ENCODE measurements at places on chromosomes 11 and 22.

DNA sequence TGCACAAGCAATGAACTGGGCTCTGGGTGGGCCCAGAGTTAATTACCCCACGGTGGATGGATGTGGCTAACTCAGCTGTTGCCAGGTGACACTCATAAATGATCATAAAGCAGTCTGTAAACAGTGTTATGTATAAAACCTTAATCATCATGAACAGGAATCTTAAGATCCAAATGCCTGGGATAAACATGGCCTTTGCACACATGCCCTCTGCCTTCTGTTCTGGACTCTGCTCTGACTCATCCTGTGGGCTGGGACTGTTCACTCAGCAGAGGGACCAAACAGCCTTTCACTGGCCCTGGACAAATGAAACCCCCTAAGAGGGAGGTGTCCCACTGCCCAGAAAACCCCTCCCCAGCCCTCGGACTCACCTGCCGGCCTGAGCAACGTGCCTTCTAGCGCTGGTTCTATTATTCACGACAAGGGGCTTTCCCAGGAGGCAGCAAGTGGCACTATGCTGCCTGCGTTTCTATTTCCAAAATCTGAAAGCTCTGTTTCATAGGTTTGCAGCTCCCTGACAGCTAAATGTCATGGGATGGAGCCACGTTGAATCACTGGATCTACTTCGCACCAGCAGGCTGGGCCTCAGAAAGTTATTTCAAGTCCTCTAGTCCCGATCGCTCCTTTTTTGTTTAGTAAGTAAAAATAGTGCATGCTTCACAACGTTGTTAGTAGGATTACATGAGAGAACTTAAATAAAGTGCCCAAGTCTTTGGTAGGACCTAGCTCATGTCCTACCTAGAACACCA lies 53.0 kb downstream of the LARGE1 start:
- DNase-seq: peak; percentile 29

DNA sequence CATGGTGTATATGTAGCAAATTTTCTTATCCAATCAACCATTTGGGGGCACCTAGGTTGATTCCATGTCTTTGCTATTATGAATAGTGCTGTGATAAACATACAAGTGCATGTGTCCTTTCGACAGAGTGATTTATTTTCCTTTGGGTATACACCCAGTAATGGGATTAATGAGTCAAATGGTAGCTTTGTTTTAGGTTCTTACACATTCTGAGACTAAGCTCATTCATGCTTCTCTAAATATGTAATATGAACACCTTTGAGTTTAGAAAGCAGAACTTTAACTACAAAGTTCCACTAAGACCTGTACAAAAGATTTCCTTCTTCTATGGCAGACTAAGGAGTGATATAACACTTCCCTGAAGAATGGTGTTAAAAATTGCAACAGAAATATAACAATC lies 627.0 kb downstream of the KCNA4 start:
- no peak for DNase-seq

DNA sequence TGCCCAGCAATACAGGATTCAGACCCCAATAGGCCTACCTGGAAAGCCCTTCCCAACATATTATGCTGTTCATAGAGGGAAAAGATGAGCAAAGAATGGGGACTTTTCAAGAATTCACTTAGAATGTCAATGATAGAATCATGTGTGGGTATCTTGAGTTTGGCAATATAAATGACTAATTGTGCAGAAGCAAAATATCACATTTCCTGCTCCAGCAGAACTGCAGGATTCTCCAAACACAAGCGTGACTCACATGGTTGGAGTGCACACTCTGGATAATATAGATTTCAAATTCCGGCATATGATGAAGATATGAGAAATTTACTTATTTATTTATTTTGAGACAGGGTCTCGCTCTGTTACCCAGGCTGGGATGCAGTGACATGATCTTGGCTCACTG lies 12.5 kb upstream of the APOL5 start:
- peak; percentile 92 for DNase-seq

- DNase-seq: peak; percentile 97
These were observed 57.0 kb downstream of the MYH9 start for GRCh38 chr22:36330655-36331305.

DNA sequence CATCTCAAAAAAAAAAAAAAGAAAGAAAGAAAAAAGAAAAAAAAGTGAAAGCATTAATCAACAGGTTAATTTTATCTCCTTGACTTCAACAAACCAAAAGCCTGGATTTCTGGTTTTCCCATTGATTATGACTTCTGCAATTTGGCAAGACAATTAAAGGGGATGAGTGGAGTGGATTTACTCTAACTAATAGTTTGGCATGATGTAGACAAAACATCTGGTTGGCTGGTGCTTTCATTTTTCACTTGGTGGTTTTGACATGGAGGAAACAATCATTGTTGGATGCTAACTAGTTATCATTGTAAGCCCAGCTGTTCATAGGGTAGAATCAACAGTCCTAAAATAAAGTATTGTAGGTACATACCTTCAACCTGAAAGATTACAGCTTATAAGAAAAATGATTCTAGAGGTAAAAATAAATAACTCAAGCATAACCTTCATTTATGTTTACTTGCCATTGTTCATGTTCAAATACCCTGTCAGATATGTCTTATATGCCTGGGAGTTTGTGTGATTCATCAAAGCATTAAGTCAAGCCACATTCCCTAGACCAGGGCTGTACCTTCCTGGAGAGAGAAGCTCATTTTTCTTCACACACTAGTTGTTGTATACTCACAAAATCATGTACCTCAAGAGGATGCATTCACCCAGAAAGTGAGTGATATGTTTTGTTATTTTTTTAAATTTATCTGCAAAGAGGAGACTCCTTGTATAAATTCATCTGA lies 15.1 kb downstream of the FIBIN start:
- DNase-seq: no peak

GRCh38 chr22:38843201-38843656 lies 599 bp downstream of the NPTXR start:
- DNase-seq: peak; percentile 76

GRCh38 chr11:113447621-113448315 lies 27.4 kb downstream of the DRD2 start:
- peak; percentile 30 for DNase-seq

GRCh38 chr11:104908186-104908531 lies 9.9 kb upstream of the CASP12 start:
- DNase-seq: no peak

- no peak for DNase-seq
These were observed 34.3 kb upstream of the KLHL35 start for GRCh38 chr11:75467311-75467710.

- DNase-seq: peak; percentile 21
These were observed at the start of gene PLAAT3 for GRCh38 chr11:63614136-63614671. TSS of gene PLAAT3 (minus strand) at chr11:63614433. CDS start at chr11:63614014, 419 bp downstream.

DNA sequence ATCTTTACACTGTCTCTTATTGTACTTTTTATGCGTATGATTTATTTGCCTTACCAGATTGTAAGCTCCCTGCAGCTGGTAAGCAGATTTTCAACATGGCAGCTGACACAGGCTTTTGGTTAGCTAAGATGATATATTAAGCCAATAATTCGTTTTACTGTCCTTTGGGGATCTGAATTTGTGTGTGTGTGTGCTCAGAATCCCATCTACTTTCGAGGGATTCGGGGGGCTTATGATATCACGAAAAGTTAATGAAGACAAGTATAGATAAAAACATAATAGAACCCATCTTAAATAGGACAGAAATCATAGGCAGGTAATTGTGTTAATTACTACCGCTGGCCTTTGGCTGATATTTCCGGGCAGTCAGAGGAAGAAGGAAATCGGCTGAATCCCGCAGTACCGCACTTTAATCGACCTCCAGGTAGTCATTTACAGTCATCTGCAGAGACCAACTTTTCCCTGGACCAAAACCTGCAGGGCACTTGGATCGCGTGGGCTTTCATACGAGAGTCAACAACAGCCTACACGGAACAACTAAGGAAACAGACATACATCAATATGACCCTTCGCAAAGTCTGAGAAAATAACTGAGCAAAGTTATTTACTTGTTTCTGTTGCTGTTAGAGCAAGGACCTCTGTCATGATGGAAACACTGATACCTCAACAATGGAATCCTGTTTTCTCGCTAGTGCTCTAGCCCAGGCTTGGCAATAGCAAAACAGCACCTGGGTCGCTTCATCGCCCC lies 802 bp downstream of the KBTBD3 start:
- no peak for DNase-seq

DNA sequence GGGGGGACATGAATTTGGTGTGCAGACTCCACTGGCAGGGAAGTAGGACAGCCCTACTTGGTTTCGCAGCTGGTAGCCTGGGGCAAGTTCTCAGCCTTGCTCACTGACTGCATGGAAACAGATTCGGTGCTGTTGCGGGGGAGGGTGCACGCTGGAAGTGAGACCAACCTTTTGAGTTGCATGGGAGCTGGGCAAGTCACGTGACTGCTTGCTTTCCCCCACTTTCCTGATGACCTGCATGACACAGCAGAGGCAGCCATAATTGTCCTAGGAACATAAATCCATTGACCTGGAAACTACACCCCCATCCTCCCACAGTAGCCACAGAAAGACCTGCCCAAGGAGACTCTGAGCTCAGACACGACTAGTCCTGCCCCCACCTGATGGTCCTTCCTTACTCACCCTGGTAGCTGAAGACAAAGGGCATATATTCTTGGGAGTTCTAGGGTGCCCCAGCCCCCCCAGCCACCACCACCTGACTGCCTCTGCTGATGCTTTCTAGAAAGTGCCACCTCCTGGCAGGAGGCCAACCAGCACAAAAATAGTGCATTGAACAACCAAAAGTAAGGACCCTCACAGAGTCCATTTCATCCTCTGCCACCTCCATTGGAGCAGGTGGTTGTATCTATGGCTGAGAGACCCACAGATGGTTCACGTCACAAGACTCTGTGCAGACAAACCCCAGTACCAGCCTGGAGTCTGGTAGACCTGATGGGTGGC lies 4.1 kb upstream of the HBG2 start:
- no peak for DNase-seq

- no peak for DNase-seq
These were observed 60.3 kb downstream of the NECTIN1 start for GRCh38 chr11:119668676-119669075.

DNA sequence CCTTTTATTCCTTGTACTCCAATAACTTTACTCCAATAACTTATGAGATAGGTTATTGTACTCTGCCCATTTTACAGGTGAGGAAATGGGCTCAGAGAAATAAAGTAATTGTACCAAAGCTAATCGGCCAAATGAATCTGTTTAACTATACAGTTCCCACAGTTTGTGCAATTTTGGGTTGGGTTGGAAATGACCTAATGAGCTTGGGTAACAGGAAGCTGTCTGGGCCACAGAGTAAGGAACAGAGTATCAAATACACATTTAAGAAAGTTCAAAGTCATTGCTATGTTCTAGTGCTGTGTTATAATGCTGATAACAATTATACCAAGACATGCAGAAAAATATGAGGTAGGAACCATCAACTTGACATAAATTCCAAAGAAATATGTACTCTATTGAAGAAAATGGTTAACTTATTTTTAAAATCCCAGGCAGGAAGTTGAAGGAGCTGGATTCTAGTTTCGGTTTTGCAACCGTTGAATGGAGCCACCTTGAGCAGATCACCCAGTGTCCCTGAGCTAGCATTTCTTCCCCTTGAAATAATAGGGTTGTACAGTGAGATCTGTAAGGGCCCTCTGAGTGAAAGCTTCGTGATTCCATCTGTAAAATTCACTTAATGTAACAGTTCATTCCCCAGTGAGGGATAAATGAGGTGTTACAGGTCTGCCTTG lies 360.9 kb upstream of the NARS2 start:
- DNase-seq: no peak

DNA sequence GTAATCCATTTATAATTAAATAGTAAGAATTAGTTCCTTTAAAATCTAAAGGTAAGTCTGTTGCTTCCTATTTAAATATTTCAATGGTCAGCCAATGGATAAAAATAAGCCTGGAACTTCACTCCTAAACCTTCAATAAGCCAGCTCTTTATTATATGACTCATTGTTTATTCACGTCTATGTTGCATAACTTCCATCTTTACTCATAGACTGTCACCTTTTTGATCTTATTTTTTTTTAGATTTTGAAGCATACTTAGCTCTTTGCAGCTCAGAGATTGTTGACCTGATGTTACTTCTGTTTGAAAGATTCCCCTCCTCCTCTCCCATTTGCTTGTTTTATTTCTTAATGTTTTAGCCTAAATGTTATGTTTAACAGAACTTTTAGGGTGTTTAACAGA lies 1571.2 kb upstream of the RAG2 start:
- DNase-seq: peak; percentile 76

- DNase-seq: no peak
These were observed 20.8 kb downstream of the NTM start for GRCh38 chr11:131391176-131391575.

- peak; percentile 33 for DNase-seq
These were observed 929 bp downstream of the PRDM10 start for GRCh38 chr11:130001461-130002351.

DNA sequence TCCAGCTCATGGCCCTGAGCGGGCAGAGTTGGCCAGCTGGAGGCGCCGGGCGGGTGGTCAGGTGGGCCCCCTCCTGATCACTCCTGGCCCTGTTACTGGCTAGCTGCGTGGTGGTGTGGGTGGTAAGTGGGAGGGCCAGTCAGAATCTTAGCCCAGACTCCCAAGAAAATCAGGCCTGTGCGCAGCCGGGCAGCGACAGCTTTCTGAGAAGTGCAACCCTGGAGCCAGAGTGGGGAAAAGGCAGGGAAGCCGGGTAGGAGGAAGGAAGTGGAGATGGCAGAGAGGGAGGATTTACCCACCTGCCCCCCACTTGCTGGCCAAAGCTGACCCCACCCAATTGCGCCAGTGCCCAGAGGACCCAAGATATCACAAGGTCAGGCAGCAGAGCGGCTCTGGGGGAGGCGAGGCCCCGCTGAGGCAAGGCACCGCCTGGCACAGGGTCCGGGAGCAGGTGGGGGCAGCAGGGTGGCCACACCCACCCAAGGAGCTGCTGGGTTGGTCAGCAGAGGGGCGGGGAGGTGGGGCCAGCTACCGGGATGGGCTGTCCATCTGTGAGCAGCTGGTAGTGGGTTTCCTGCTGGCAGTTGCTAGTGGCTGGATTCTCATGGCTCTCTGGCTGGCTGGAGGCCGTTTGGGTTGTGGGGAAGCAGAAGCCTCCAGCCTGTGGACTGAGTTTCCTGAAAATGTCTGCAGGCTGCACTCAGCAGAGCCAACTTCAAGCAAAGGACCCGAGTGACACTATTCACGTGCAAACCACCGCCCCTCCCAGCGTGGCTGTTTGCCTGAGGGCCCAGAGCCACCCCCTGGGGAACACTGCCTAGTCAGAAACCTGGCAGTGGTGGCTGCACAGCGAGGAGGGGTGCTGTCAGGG lies 196.4 kb downstream of the IGLL1 start:
- no peak for DNase-seq

- no peak for DNase-seq
These were observed 16.1 kb upstream of the CABP7 start for GRCh38 chr22:29703569-29704195.

- no peak for DNase-seq
These were observed 35.1 kb upstream of the SMTN start for GRCh38 chr22:31045900-31046538.

DNA sequence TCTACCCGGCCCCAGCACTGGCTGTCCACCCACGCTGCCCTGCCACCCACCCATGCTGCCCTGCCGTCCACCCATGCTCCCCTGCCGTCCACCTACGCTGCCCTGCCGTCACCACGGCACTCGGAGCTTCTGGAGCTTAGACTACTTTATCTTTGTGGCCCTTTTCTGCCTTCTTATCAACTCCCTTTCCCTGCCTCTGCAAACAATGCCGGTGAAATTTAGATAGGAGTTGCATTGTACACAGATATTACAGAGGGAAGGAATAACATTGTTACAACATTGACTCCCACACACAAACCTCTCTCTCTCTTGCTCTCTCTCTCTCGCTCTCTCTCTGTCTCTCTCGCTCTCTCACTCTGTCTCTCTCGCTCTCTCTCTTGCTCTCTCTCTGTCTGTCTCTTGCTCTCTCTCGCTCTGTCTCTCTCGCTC lies 33.7 kb upstream of the BRSK2 start:
- no peak for DNase-seq
